ENCODE measurements at places on chromosomes 2 and 18. TPM values are rescaled to one million over a fixed set of nuclear protein-coding genes. Genes with fewer than 3 reads are reported as not detected.

DNA sequence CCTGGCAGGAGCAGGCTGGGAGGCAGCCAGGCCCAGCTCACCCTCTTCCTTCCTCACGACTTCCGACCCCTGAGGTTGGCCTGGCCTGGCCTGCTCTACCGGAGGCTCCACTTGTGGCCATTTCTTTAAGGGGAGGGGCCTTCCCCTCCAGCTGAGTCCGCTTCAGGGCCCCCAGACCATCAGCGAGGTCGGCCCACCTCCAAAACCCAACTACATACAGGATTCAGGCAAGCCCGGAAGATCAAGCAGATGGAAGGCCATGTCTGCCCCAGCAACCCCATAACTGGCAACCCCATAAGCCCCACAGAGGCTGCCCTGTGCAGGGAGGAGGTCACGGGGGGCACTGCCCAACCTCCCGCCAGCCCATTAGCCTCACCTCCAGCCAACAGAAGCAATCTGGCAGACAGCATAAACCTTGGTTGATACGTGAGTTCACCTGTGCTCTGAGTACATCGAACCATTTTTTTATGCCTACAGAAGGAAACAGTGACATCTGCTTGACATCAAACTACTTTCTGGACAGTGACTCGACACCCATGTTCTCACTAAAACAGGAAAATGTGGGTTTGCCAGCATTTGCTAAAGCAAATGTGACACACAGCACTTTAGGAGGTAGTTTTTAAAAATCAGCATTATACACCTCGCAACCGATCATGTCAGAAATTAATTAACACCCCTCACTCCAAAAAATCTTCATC is 98.9 kb downstream of the EIPR1 start:
- no peak for DNase-seq

DNA sequence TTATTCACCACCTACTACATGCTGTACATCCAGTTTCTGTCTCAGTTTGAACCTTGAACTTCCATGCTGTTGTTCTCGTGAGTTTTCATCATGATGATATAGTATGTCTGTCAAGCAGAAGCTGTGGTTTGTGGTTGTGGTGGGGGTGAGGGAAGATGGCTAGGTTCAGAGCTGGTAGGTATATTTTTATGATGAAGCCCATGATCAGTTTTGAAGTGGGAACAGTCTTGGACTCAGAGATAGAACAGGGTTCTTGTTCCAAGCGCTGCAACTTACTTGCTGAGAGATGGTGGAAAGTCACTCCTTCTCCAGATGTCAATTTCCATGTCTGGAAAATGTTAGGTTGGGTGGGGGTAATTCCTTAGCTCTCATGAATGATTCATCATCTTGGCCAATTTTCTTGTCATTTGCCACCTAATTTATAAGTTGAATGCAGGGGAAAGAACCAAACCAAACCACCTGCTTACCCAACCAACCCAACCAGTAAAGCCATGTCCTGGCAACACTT is 21.6 kb downstream of the PMAIP1 start:
- no peak for DNase-seq

Gene RNU2-63P
- not detected for total RNA-seq

Gene TMEM169
- 5.5 TPM for total RNA-seq

Gene LBH
- total RNA-seq, result 99.1 TPM

Gene CHRNA1
- total RNA-seq, result not detected

Data from Caki2 (cell line).